ENCODE measurements at places on chromosomes 6 and 20.

DNA sequence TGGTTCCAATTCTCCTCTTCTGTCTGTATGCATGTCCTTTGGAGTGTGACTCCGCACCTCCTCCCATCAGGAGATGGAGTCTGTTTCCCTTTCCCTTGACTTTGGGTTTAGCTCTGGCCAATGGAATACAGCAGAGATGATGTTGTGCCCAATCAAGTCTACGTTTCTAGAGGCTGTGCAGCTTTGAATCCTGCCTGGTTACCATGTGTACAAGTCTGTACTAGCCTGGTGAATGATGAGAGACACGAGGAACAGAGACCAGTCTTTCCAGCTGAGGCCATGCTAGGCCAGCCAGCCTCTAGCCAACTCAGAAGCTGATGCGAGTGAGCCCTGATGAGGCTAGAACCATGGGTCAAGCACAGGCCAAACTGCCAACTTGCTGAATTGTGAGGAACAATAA is 83.2 kb downstream of the LAMP5 start:
- no peak for DNase-seq

GRCh38 chr6:40512340-40512739 is 74.8 kb downstream of the LRFN2 start:
- DNase-seq, result no peak

DNA sequence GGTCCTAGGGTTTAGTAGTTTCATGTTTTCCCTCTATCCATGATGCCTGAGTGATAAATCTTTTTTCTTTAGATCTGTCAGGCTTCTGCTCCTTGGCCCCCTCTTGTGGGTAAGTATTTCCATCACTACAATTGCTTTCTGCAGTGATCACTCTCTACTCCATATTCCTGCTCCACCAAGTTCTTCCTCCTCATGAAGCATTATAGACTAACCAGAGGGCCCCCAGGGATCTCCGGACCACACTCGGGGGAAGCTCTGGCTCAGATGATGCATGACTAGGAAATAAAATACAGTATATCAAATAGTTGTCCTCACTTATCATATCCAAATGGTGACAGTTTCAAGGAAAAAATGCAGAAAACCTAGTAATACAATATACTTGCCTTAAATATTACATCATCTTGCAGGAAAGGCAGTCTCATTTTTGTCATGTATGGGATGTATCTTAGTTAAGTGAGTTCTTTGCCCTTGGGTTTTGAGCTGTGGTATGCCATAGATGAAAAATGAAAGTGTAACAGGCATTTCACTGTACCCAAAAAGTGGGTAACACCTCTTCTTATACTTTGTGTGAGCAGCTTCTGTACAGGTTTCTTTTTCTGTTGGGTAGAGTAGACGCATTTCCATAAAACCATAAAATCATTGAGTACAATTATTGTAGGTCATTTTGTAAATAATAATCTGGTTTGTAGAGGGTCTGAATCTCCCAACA is 200.9 kb upstream of the EYA4 start:
- no peak for DNase-seq

DNA sequence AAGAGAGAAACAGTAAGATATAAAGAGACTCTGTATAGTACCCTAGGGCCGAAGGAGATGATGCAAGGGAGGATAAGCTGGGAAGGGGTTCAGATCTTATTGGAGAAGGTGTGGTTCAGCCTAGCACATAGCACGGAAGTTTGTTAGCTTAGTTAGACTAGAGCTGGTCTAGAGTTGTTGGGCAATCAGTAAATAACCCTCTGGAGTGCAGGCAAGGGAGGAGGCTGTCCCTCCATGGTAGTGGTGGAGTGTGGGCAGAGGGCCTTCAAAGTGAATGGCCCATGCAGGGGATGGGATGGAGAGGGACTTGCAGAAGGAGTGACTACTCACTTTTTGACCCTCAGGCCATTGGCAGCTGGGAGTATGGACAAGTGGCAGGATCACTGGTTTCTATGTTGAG is 20.0 kb downstream of the TULP4 start:
- no peak for DNase-seq

- peak; percentile 35 for DNase-seq
Observed at GRCh38 chr20:37528446-37529213, 954 bp upstream of the BLCAP start.

- DNase-seq, result no peak
Observed at GRCh38 chr6:97189767-97190166, 93.2 kb downstream of the MMS22L start.

DNA sequence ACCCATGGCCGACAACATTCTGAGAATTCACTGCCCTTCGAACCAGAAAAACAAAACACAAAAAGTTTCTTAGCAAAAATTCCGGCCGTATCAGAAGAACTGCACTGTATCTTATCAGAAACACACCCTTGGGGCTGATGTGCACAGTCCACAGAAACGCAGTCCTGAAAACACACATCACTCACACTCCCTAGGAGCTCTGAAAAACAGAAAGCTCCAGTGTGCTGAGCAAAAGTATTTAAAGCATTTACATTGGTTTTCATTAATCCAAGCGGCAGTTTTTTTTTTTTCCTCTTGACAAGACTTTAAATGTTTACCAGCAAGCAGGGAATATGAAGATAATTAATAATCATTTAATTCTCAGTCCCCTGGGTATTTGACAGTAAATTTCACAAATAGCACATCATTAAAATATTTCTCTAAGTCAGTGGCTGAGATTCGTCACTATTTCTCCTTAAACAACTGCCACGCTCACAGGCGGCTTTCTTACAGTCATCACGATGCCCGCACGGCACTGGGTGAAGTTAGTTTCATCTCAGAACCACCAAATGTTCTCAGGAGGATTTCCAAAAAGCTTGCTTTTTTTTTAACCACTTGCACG is 13.3 kb downstream of the NFATC2 start:
- DNase-seq, result no peak

- DNase-seq, result no peak
Observed at GRCh38 chr6:26526928-26527327, 11.2 kb upstream of the HMGN4 start.

DNA sequence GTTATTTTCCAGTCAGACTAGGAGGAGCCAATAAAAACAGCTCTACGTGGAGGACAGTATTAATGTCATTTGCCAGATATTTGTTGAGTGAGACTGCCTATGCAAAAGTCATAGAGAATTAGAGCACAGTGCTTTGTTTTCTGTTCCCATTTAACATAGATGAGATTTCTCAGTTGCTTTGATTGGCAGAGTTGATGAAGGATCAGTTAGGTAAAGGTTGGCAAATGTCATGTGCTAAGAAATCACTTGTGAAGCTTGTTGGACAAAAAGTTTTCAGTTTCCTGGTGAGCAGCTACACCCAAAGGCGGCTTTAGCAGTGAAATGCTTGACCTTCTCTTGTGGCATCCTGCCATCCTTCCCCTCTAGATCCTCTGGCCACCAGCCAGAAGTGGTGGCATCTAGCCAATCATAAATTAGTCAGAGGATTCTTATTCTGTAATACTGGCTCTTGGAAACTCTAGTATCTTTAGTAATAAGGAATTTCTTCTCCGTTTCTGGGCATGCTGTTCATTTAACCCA is 37.0 kb downstream of the BCKDHB start:
- DNase-seq, result no peak

GRCh38 chr20:50911030-50911429 is 20.2 kb downstream of the ADNP start:
- DNase-seq, result no peak

DNA sequence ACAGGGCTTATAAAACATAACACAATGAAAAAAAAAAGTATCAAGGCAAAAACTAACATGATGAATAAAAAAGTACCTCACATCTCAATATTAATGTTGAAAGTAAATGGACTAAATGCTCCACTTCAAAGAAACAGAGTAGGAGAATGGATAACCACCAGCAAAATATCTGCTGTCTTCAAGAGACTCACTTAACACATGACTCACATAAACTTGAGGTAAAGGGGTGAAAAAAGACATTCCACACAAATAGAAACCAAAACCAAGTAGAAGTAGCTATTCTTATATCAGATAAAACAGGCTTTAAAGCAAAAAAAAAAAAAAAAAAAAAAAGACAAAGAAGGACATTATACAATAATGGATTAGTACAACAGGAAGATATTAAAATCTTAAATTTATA is 86.9 kb downstream of the TBC1D32 start:
- no peak for DNase-seq

- no peak for DNase-seq
Observed at GRCh38 chr6:129672881-129673631, 36.9 kb downstream of the ARHGAP18 start.

GRCh38 chr20:42392442-42392841 is 774.3 kb upstream of the CHD6 start:
- DNase-seq, result no peak

DNA sequence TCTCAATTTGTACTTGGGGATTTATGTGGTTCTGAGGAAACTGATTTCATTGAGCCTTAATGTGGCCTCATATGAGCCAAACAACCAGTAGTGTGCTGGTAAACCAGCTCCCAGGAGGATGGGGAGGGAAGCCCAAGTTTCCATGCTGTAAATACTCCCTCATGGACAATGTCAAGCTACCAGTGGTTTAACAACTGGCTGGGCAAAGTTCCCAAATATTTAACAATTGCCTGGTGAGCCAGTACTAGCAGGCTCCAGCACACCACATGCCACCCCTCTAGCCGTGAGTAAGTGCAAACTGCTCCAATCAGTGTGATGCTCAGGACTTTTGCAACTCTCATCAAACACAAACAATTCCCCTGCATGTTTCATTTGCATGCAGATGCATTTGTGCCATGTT is 19.2 kb upstream of the CDKN1A start:
- no peak for DNase-seq

GRCh38 chr20:15081261-15081660 is 743.8 kb upstream of the FLRT3 start:
- no peak for DNase-seq

- no peak for DNase-seq
Observed at GRCh38 chr20:4181956-4182945, 166.9 kb upstream of the RNF24 start.

- DNase-seq, result no peak
Observed at GRCh38 chr6:15443119-15443830, 197.4 kb downstream of the JARID2 start.

- DNase-seq, result no peak
Observed at GRCh38 chr20:17636523-17637412, 45.3 kb downstream of the RRBP1 start.

- DNase-seq, result no peak
Observed at GRCh38 chr6:27161946-27162603, 85.4 kb upstream of the PRSS16 start.

GRCh38 chr20:51651921-51652549 is 109.5 kb upstream of the NFATC2 start:
- no peak for DNase-seq

- no peak for DNase-seq
Observed at GRCh38 chr6:155075930-155076695, 81.0 kb downstream of the TIAM2 start.

DNA sequence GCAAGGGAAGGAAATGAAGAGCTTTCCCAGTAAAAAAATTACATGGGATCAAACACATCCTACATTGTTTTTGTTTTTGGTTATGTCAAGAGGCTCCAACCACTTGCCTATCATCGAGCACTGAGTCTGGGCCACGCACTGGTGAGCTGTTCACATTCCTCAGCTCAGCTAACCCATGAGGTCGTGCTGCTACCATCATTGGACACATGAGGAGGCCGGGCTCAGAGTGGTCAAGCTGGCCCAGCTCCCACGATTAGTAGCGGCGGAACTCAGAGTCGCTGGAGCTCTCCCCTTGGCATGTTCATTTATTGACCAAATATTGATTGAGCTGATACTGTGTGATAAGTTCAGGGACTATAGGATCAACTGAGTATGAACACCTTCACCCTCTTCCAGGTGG is 164.9 kb downstream of the CDH26 start:
- DNase-seq, result no peak

- no peak for DNase-seq
Observed at GRCh38 chr6:100627911-100628758, 163.4 kb upstream of the SIM1 start.

DNA sequence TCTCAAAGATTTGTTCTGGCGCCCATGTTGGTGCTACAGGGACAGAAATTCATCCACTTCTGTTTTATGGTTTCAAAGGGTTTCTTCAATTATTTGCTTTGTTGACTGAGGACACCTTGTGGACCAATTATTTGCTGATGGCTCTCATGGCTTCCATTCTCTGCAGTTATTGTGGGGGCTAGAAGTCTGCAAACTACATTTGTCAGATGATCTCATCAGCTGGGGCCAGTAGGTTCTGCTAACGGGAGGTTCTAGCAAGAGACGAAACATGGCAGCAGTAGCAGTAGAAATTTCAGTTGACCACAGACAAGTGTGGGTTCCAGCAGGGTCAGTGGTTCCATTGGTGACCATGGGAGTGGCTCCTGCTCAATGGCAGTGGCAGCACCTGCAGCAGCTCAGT is 72.8 kb upstream of the BLCAP start:
- DNase-seq, result no peak

- DNase-seq, result no peak
Observed at GRCh38 chr20:32019156-32019510, 8.9 kb downstream of the CCM2L start.

GRCh38 chr6:27138837-27139755 is 108.4 kb upstream of the PRSS16 start:
- no peak for DNase-seq

DNA sequence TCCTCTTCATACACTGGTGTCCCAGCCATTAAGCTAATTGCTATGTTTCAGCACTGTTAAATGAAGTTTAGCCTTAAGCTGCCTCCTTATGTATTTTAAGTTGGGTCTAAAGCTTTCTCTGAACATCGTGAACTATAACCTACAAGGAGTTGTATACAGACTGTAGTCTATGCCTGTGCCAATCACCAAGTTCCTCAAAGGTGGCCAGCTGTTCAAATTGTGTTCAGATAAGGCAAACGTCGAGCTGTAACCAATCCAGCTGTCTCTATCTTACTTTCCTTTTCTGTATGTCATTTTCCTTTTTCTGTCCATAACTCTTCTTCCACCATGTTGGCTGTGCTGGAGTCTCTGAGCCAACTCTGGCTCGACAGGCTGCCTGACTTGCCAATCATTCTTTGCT is 199.6 kb downstream of the OGFRL1 start:
- no peak for DNase-seq
